Activated naive CD8-positive, alpha-beta T cell treated with anti-CD3 and anti-CD28 coated beads, Interleukin-2, amount 10 ng/mL, durations not matched to agents 7 days and 5 days (primary cell): ENCODE measurements at places on chromosomes 3 and 15. TPM values are rescaled to one million over a fixed set of nuclear protein-coding genes. Genes with fewer than 3 reads are reported as not detected.

- no peak overlapping the region for H3K4me3 ChIP-seq
- peaks cover 4% of the 10 kb centered on the region for H3K4me1 ChIP-seq
- no peak overlapping the region for H3K27ac ChIP-seq
- no peak for DNase-seq
Measured at GRCh38 chr3:60160111-60160821, 1091.0 kb downstream of the FHIT start.

DNA sequence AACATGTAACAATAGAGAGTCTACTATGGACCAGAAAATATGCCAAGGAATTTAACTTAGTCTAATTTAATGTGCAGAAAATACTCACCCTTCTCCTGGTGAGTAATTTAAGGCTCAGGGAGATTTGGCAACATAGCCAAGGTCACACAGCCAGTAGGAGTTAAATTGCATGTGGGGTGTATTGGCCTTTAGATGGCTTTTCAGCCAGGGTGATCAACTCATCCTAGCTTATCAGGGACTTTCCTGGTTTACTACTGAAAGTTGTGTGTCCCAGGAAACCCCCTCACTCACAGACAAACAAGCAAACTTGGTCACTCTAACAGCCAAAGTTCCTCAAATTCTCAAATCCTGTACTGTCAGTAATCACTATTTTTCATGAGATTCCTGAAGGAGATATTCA lies 2.6 kb upstream of the SLC9A9 start:
- no peaks in the 10 kb centered on the region for H3K27me3 ChIP-seq
- H3K4me3 ChIP-seq = no peak overlapping the region
- no peak overlapping the region for H3K27ac ChIP-seq
- H3K4me1 ChIP-seq = peaks cover 28% of the 10 kb centered on the region
- no peak for DNase-seq

DNA sequence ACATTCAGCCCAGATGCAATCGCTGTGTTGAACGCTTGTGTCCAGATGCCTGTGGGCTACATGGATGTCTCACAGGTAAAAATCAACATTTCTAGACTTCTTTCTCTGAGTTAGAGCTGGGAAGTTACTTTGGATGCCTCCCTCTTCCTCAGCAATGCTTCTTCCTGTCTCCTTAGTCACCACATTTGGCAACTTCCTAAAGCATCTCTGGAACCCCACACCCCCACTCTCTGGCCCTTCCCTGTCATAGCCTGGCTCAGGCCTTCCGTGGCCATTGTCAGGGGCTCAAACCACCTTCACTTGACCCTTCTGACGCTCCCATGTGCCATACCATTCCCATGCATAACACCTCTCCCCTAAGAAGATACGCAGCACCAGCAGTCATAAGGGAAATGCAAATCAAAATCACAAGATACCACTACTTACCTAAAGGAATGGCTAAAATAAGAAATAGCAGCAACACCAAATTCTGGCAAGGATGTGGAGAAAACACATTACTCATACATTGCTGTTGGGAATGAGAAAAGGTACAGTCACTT lies 21.6 kb upstream of the RGMA start:
- H3K4me3 ChIP-seq = no peak overlapping the region
- H3K4me1 ChIP-seq = peaks cover 3% of the 10 kb centered on the region
- H3K27me3 ChIP-seq = peaks cover 63% of the 10 kb centered on the region
- no peak for DNase-seq

DNA sequence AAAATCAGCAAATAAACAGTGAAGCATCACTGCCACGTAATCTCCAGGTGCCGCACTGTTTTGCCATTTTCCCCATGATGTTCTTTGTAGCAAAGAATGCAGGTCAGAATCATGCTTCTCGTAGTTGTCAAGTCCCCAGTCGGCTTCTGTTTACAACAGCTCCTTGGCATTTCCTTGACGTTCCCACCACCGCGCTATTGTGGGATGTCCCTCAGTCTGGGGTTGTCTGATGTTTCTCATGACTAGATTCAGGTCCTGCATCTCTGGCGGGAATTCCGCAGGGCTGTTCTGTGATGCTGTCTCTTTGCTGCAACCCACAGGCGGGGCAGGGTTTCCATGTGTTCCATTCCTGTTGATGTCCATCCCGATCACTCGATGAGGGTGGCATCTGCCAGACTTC lies 117.9 kb upstream of the SMAD3 start:
- peaks cover 10% of the 10 kb centered on the region for H3K27me3 ChIP-seq
- H3K27ac ChIP-seq = no peak overlapping the region
- DNase-seq = no peak
- peaks cover 2% of the 10 kb centered on the region for H3K4me1 ChIP-seq
- H3K36me3 ChIP-seq = no peaks in the 10 kb centered on the region

GRCh38 chr3:39724233-39724846 lies 85.1 kb upstream of the MYRIP start:
- no peak overlapping the region for H3K4me3 ChIP-seq
- no peaks in the 10 kb centered on the region for H3K36me3 ChIP-seq
- H3K4me1 ChIP-seq = no peaks in the 10 kb centered on the region
- no peak overlapping the region for H3K27ac ChIP-seq

GRCh38 chr3:172307141-172307560 lies 141.1 kb downstream of the GHSR start:
- H3K4me3 ChIP-seq = no peak overlapping the region
- DNase-seq = no peak
- no peak overlapping the region for H3K27ac ChIP-seq
- peaks cover 19% of the 10 kb centered on the region for H3K36me3 ChIP-seq
- H3K4me1 ChIP-seq = peaks cover 4% of the 10 kb centered on the region

DNA sequence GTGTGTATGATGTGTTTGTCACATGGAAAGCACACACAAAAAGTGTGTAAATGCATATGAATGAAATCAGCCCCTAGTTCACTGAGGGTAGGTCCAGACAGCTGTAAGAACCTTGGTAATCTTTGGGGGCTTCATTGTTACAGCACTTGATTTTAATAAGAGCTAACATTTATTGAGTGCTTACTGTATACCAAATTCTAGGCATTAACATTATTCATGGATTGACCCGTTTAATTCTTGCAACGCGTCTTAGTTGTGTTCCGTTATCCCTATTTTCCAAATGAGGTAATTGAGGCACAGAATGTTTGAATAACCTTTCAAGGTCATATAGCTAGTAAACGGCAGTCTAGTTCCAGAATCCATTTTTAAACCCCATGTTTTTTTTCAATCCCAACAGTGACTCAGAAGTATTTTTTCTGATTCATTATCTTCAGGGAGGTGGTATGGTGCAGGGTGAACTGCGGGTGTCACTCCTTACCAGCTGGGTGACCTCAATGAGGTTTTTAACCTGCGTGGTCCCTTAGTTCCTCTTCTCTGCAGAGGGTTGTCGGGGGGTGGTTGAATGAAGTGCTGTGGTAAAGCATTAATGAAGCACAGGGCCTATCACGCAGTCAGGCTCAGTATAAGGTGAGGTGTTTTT lies 14.2 kb downstream of the RAB8B start:
- no peak for DNase-seq
- no peaks in the 10 kb centered on the region for H3K27me3 ChIP-seq
- peaks cover 72% of the 10 kb centered on the region for H3K4me1 ChIP-seq
- peak overlapping the region; percentile 39 for H3K4me3 ChIP-seq
- H3K27ac ChIP-seq = peak overlapping the region; percentile 39
- peaks cover 57% of the 10 kb centered on the region for H3K36me3 ChIP-seq

GRCh38 chr3:40191850-40192448 lies 117.6 kb upstream of the EIF1B start:
- H3K27me3 ChIP-seq = peaks cover 4% of the 10 kb centered on the region
- no peak overlapping the region for H3K4me3 ChIP-seq
- H3K4me1 ChIP-seq = no peaks in the 10 kb centered on the region
- H3K27ac ChIP-seq = no peak overlapping the region

DNA sequence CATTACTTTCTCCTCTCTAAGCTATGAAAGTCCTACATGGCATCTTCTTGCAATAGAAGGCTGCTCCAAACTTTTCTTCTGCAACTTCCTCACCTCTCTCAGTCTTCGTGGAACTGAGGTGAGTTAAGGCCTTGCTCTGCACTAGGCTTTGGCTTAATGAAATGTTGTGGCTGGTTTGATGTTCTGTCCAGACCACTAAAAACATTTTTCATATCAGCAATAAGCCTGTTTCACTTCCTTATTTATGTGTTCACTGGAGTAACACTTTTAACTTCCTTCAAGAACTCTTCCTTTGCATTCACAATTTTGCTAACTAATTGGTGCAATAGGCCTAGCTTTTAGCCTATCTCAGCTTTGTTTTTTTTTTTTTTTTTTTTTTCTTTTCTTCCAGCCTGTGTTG lies 335.3 kb upstream of the NECTIN3 start:
- H3K4me1 ChIP-seq = peaks cover 1% of the 10 kb centered on the region
- peaks cover 3% of the 10 kb centered on the region for H3K27me3 ChIP-seq
- H3K27ac ChIP-seq = no peak overlapping the region
- DNase-seq = no peak

- DNase-seq = no peak
- H3K27ac ChIP-seq = no peak overlapping the region
- H3K4me1 ChIP-seq = peaks cover 8% of the 10 kb centered on the region
- no peaks in the 10 kb centered on the region for H3K36me3 ChIP-seq
- no peak overlapping the region for H3K4me3 ChIP-seq
Measured at GRCh38 chr3:29140666-29141065, 140.2 kb upstream of the RBMS3 start.

- H3K36me3 ChIP-seq = no peaks in the 10 kb centered on the region
- H3K4me1 ChIP-seq = peaks cover 10% of the 10 kb centered on the region
- peaks cover 19% of the 10 kb centered on the region for H3K27me3 ChIP-seq
- peak; percentile 4 for DNase-seq
- no peak overlapping the region for H3K27ac ChIP-seq
Measured at GRCh38 chr15:66862111-66862939, 160.3 kb downstream of the SMAD6 start.

GRCh38 chr3:102174832-102175374 lies 259.9 kb upstream of the ZPLD1 start:
- H3K27ac ChIP-seq = no peak overlapping the region
- peaks cover 3% of the 10 kb centered on the region for H3K4me1 ChIP-seq
- H3K36me3 ChIP-seq = peaks cover 3% of the 10 kb centered on the region
- peaks cover 4% of the 10 kb centered on the region for H3K27me3 ChIP-seq
- no peak for DNase-seq

DNA sequence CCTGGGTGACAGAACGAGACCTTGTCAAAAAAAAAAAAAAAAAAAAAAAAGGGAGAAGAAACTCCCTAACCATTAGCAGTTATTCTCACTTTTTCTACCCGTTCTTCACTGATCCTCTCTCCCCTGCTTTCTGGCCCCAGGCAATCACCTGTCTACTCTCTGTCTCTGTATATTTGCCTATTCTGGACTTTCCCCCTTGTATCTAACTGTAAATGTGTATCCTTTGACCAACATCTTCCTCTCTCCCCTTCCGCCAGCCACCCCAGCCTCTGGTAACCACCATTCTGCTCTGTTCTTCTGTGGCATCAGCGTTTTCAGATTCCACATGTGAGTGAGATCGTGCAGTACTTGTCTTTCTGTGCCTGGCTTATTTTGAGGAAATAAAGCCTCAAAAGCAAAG lies 6.9 kb downstream of the CYFIP1 start:
- H3K4me1 ChIP-seq = peaks cover 5% of the 10 kb centered on the region
- no peak overlapping the region for H3K27ac ChIP-seq
- no peak for DNase-seq
- H3K36me3 ChIP-seq = no peaks in the 10 kb centered on the region
- no peak overlapping the region for H3K4me3 ChIP-seq

- no peaks in the 10 kb centered on the region for H3K27me3 ChIP-seq
- peaks cover 20% of the 10 kb centered on the region for H3K36me3 ChIP-seq
- H3K27ac ChIP-seq = peak overlapping the region; percentile 74
- H3K4me1 ChIP-seq = peaks cover 14% of the 10 kb centered on the region
Measured at GRCh38 chr3:141401573-141402475, 33.5 kb downstream of the ZBTB38 start.

- peak overlapping the region; percentile 97 for H3K4me3 ChIP-seq
- peaks cover 23% of the 10 kb centered on the region for H3K4me1 ChIP-seq
- H3K27ac ChIP-seq = peak overlapping the region; percentile 91
- DNase-seq = no peak
- no peaks in the 10 kb centered on the region for H3K27me3 ChIP-seq
Measured at GRCh38 chr15:74937272-74937589, 642 bp downstream of the COX5A start.

Gene PCNP
- total RNA-seq = 167 TPM

Gene SKOR1
- total RNA-seq = 0.71 TPM

Gene TPM1
- total RNA-seq = 9.9 TPM

Gene DYNC1LI1
- total RNA-seq = 30.6 TPM

Gene RABL3
- 21.1 TPM for total RNA-seq
